IPS-NIHi11 (cell line): ENCODE measurements at places on chromosomes 12 and 14.

- DNase-seq: no peak
Observed at GRCh38 chr14:88791252-88791621, 1.5 kb downstream of the EML5 start.

GRCh38 chr12:88325076-88325815 is 183.1 kb downstream of the TMTC3 start:
- DNase-seq: peak; percentile 5

DNA sequence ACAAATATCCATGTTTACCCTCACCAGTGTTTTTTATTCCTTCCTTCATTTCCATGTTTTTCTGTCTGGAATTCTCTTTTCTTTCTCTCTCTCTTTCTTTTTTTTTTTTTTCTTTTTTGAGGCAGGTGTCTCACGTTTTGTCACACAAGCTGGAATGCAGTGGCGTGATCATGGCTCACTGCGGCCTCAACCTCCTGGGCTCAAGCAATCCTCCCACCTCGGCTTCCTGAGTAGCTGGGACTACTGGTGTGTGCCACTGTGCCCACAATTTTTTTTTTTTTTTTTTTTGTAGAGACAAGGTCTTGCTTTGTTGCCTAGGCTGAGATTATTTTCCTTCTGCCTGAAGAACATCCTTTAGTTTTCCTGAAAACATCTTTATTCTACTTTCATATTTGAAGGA is 15.0 kb upstream of the AMIGO2 start:
- DNase-seq: no peak

DNA sequence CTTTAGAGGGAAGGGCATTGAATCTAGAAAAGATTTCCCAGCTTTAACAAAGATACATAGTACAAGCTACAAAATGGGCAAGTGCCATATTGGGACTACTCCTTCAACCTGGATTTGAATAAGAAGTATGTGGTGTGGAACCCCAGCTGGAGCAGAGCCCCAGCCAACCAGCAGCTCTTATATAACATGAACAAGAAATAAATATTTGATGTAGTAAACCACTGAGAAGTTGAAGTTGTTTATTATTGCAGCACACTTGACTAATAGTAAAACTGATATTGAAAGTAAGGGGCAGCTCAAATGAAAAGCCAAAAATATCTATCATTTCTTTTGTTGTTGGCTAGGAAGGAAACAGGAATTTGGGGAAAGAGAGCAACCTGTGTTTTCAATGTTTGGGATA is 701.8 kb downstream of the TMTC2 start:
- DNase-seq: no peak

GRCh38 chr12:46657453-46658411 is 168.1 kb downstream of the SLC38A4 start:
- DNase-seq: no peak

- no peak for DNase-seq
Observed at GRCh38 chr12:118430516-118430915, 54.2 kb downstream of the SUDS3 start.

DNA sequence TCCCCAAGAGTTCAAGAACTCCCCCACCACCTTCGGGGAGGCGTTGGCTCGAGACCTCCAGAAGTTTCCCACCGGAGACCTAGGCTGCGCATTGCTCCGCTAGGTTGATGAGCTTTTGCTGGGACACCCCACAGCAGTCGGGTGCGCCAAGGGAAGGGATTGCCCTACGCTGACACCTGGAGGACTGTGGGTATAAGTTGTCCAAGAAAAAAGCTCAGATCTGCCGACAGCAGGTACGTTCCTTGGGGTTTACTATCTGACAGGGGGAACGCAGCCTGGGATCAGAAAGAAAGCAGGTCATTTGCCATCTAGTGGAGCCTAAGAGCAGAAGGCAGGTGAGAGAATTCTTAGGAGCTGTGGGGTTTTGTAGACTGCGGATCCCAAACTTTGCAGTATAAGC is 98.8 kb downstream of the FRMD6 start:
- peak; percentile 39 for DNase-seq

GRCh38 chr12:2613326-2614073 is 181.3 kb upstream of the FKBP4 start:
- no peak for DNase-seq

DNA sequence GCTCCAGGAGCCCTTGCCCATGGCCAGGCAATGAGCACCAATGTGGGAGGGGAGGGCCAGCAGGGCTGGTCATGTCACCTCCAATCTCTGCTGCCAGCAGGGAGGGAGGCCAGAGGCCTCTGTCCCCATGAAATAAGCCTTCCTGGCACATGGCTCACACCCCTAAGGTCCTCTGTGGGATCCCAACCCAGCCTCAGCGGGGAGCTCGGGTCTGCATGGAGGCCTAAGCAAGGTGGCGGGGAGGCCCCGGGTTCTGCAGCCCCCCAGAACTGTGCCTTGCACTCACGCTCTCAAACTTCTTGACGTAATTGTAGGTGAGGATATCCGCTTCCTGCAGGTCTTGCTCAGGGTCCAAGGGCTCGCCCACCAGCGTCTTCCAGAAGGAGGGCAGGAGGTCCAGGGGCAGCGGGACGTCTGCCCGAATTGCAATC is 41.7 kb downstream of the TRAFD1 start:
- DNase-seq: no peak

- DNase-seq: no peak
Observed at GRCh38 chr12:22355011-22355580, 20.6 kb upstream of the ST8SIA1 start.

DNA sequence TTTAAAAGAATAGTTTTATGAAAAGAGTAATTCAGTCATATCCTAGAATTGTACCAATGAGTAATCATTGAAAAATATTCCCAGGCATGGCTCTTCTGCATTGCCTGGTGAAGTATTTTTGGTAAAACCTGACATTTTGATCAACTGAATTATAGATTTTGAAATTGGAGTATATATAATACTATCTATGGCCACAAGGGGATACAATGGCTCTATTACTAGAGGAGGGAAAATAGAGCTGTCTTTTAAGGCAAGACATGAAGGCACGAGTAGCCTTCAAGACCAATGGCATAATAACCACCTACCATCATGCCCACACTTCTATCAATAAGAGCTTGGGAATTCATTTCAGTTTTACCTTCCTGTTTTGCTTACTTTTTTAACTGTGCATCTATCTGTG is 1241.4 kb upstream of the TMEM132C start:
- no peak for DNase-seq

DNA sequence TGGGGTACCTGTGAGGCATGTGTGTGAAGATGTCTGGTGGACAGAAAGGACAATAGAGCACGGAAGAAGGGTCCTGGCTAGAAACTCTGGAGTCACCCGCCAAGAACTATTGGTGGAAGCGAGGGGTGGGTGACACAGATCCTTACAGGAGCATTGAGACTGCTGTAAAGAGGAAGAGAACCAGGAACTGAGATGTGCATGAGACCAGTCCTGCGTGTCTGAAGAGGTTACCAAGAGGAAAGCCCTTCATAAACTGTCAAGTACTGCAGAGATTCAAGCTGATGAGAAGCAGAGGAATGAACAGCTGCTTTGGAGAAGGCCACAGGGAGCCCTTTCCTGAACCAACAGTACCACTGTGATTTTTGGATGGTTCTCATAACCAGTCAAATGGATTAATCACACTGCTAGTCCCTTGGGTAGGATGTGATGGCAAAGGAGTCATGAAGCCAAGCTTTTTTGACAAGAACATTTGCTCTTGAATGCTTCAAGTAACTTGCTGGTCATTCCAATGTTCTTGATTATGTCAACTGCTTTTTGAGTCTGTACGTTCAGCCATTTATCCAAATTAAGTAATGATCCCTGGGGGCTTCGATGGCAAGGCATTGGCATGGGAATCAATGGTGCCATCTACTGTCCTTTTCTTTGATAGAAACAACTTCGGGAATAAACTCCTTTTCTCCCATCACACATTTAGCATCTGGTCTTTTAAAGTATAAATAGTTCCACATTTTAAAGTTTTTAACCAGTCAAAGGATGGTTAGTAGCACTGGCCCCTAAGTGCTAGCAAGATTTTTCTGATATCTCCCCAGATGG is 42.9 kb downstream of the GPR135 start:
- DNase-seq: no peak

DNA sequence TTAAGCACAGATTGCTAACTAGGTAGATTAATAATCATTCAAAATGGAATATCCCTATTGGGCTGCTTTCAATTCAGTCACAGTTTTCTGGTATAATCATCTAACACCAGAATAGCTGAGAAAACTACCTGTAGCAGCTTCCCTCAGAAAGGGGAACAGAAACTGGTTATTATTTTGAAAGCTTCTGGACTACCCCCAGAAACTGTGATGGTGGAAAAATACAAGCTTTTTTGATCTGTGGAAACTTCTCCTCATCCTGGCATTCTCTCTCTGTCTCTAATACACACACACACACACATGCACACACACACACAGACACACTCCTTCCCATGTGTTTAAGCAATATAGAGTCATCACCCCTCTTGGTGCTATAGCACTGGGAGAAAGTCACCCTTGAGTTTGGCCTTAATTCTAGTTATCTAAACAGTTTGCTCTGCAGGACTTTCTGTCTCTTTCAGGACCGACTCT is 251.5 kb upstream of the LMO3 start:
- no peak for DNase-seq

DNA sequence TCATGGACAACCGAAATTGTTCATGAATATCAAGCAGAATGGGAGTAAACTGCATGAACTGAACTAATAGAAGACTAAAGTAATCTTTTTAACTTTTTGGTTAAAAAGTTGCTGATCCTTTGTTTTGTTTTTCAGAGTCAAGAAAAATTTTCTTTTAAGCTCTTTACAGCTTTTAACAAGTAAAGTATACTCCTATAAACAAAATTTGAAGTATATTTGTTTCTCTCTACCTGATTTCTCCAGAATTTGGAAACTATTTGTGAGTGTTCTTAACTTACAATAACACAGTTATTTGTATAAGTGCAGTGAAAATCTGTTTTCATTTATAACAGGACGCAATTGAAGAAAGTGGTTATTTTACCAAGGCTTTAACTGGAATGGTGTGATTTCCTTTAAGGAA is 12.2 kb upstream of the LRRK2 start:
- no peak for DNase-seq

DNA sequence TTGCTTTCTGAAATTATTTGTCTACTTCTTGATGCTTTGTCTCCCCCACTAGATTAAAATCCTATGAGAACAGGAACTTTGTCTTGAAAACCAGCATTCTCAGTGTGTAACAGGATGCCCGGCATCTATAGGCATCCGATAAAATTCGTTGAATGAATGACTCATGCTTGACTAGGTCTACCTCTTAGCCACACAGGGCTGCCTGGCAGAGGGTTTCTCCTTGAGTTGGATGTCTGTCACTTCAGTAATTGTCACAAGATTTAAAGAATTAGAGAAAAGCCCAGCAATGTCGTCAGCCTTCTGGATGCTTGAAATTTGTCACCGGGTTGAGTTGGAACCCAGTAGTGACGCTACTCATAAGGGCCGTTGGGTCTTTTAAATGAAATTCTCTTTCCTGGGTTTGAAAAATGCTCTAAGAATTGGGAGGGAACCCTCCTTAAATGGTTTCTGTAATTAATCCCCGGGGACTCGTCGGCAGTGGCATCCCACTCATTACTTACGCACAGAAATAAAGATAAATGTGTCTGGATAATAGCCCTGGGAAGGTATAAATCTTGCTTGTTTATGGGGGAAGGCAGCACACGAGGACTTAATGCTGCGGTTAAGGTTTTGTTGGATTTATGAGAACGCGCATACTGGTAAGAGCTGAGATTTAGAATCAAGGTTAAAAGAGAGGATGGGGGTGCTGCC is 194.1 kb downstream of the AACS start:
- no peak for DNase-seq

- DNase-seq: peak; percentile 55
Observed at GRCh38 chr14:58769011-58769643, 131.4 kb downstream of the DACT1 start.

DNA sequence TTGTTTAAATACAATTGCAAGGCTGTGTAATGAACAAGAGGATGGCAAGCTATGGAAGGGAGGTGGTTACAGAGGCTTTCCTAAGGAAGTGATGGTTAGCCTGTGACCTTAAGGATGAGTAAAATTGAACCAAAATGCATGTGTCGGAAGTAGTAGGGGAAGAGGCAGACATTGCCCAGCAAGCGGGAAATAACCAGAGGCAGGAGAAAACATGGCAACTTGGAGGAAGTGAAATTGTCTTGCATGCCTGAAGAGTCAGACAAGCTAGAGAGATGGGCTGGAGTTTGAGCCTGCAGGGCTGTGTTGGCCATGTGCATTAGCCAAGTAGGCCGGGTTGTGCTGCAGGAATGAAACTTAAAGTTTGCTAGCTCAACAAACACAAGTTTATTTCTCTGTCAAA is 96.2 kb downstream of the BTG1 start:
- DNase-seq: no peak

- no peak for DNase-seq
Observed at GRCh38 chr12:76836633-76837032, 42.2 kb downstream of the CSRP2 start.

DNA sequence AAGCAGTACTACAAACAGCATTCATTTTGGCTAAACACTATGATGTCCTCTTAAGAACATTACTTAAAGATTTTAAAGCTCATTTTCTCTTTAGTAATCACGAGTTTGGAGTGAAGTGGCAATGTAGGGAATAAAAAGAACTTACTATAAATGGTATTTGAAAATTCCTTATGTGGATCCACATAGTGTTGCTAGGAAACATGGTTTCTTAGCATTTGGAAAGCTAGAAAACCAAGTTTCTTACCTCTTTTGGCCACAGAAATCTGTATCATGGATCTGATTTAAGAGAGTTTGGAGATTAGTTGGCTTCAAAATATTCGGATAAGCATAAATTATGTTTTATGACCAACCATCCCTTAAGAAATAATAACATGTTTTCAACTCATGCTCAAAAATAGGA is 337.7 kb upstream of the GARIN6 start:
- DNase-seq: no peak

DNA sequence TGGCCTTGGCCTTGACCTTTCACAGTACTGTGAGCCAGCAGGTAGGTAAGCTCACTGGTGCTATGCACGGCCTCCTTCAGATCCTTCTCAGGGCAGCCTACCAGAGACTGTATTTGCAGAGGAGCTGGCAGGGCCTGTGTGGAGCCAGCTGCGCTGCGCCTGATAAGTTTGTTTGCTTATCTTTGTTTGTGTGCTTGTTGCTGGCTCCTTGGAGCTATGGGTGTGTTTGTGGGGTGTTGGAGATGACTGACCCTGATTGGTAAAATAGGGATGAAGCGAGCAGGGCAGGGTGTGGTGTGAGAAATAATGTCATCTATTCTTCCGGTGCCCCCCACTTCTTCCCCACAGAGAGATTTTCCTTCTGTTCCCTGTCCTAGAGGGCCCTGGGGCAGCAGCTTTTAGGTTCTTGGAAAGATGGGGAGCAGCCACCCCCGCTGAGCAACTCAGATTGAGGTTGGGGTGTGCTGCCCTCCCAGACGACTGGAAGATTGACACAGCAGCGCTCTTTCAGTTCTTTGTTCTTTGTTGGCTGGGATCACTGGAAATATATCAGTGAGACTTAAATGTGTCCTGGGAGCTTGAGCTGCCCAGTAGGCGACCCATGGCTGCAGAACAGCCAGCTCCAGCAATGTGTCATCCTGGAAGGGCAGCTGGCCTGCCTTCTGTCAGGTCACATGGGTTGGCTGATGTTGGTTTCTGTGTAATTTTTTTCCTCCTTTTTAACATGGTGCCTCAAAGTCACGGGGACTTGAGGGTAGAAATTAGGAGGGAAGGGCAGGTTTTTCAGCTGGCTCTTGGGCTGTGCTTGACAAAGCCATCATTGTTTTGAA is 19.6 kb downstream of the MLXIP start:
- DNase-seq: no peak
